ENCODE measurements at places on chromosomes 7 and 10.
A peak's percentile ranks its signal among the peaks of the same experiment; 100 is the strongest.

GRCh38 chr7:132861424-132861823 lies 220.5 kb downstream of the CHCHD3 start:
- no peak for DNase-seq

GRCh38 chr7:99628471-99629465 lies 12.0 kb downstream of the ZSCAN25 start:
- DNase-seq = no peak

DNA sequence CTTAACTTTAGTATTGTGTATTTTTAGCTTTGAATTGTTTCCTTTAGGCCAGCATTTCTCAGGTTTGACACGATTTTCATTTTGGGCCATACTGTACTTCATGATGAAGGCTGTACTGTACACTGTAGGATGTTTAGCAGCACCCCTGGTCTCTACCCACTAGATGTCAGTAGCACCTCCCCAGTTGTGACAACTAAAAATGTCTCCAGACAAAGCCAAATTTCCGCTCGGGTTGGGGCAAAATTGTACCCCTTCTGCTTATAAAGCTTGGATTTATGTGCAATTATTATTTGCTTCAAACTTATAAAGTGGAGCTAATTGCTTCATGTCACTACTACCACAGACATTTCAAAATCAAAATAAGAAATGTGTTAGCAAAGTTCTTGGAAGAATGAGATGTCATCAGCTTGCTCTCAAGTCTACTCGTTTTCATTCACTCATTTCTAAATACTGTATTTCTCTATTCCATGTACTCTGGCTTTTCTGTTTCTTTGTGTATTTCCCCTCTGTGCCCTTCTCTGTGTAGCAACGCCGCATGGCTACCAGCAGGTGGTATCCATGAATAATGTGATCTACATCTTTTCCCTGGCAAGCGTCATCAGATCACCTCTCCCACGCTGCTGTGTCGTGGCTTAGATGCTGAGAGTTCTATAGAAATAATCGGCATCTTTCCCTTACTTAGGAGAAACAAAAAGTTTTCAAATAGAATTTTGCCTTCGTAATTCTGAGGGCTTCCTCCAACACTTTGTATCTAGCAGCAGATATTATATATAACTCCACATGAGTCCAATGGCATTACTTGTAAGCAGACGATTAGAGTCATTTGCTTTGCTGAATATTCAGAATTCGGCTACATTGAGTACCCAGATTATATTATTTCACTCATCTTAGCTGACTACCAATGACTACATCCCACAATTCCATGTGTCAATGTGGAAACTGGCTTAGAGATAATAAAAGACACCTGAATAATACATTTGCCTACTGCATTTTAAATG lies 47.8 kb upstream of the CALCR start:
- peak; percentile 4 for DNase-seq

GRCh38 chr10:3239066-3239919 lies 66.7 kb upstream of the PITRM1 start:
- peak; percentile 78 for DNase-seq

DNA sequence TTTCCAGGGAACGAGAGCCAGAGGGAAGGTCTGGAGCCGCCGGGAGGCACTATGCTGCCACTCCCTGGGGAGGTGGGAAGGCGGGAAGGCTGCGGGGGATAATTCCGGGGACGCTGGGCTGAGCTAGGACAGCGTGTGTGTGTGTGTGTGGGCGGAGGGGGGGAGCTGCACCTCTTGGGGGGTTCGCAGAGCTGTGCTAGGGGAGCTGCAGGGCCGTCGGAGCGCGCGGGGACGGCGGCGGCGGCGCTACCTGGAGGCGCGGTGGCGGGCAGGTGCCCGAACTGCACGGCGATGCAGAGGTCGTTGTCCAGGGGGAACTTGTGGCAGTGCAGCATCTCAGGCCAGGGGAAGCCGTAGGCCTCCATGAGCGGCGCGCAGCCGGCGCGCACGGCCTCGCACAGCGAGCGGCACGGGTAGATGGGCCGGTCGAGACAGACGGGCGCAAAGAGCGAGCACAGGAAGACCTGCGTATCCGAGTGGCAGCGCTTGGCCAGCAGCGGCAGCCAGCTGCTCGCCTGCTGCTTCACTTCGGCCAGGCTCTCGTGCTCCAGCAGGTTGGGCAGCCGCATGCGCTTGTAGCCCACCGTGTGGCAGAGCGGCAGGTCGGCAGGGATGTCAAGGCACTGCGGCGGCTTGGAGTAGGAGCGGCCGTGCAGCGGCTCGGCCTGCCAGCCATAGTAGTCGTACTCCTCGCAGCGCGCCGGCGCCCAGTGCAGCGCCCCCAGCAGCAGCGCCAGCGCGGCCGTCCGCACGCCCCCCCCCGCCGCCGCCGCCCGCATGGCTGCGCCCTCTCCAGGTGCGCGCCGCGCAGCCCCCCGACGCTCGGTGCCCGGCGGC lies 526 bp downstream of the SFRP5 start:
- no peak for DNase-seq

DNA sequence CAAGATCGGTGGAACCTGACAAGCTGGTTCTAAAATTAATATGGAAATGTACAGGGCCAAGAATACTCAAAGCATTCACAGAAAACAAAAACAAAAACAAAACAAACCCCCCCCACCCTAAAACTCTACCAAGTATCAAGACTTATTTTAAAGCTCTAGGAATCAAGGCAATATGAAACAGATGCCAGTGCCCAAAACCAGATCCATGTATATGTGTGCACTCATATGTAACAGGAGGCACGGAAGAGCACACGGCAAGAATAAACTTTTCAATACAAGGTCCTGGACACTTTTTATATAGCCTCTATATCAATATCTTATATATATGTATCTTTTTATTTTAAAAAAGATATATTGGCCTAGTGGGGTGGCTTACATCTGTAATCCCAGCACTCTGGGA lies 35.5 kb downstream of the KDM7A start:
- no peak for DNase-seq

- DNase-seq = no peak
Observed at GRCh38 chr10:127195571-127196281, 665 bp downstream of the INSYN2A start.

GRCh38 chr7:114310345-114311110 lies 104.1 kb upstream of the FOXP2 start:
- no peak for DNase-seq

GRCh38 chr10:128950916-128951275 lies 516.1 kb upstream of the MGMT start:
- DNase-seq = no peak

- no peak for DNase-seq
Observed at GRCh38 chr7:107788662-107789061, 14.4 kb downstream of the SLC26A3 start.

DNA sequence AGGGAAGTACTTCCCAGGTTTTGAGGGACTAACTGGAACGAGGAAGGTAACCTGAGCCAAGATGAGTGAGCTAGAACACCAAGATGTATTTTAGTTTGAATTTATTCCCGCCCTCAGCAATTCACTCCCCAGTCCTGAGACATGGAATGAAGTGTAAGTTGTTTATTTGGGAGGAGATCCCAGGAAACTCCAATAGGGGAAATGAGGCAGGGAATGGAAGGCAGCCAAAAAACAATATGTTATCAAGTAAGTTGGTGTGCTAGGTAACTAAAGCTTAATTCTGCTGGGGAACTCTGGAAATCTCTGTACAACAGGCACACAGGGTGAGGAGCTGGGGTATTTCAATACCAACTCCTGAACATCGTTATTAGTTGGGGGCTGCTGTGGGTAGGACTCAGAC lies 189.7 kb upstream of the HDAC9 start:
- DNase-seq = no peak

DNA sequence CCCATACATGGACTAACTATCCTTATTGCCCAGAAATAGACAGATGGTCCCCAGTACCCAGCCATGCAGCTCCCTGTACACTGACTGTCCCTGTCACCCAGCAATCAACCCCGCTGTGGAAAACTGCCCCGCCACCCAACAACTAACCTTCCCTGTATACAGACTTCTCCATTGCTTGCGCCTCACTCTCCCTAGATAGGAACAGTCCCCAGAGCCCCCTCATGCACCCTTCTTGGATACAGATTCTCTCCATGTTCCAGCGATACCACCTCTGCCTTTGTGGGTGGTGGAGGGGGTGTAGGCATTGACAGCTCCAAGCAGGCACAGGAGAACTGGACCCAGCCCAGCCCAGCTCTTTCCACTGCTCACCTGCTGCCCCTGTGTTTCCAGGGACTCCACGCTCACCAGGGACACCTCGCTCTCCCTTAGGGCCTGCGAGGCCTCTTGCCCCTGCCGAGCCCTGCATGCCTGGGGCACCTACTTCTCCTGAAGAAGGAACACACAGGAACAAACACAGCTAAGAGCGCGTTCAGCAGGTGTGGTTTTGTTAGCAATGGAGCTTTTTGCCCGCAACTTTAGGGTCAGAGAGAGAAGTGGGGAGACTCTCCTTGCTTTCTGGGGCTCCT lies 7.2 kb downstream of the SFTPD start:
- no peak for DNase-seq

Data from Ammon's horn (tissue), 1 donor.